ENCODE measurements at places on chromosomes 3 and 15.

DNA sequence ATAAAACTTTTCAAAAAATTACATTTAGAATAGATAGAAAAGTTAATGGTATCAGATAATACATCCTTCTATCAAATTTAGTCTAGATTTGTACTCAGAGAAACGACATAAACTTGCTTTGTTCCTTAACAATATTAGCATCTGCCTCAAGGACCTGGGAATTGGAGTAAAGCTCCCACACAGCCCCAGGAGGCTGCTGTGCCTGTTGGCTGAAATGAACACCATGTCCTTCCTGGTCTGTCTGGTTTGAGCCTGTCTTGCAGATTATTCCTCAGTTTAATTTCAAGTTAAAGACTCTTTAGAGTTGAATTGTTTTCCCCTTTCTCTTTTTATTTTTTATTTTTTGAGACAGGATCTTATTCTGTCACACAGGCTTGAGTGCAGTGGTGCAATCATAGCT lies 19.4 kb downstream of the GNB5 start:
- DNase-seq: no peak

GRCh38 chr15:75232826-75233503 lies 25.2 kb upstream of the GOLGA6C start:
- DNase-seq: no peak

- DNase-seq: no peak
Observed at GRCh38 chr3:53506110-53506762, 11.8 kb downstream of the CACNA1D start.

GRCh38 chr3:101319531-101319930 lies 844 bp downstream of the IMPG2 start:
- no peak for DNase-seq

- DNase-seq: no peak
Observed at GRCh38 chr15:52218371-52218770, 27.2 kb upstream of the GNB5 start.

DNA sequence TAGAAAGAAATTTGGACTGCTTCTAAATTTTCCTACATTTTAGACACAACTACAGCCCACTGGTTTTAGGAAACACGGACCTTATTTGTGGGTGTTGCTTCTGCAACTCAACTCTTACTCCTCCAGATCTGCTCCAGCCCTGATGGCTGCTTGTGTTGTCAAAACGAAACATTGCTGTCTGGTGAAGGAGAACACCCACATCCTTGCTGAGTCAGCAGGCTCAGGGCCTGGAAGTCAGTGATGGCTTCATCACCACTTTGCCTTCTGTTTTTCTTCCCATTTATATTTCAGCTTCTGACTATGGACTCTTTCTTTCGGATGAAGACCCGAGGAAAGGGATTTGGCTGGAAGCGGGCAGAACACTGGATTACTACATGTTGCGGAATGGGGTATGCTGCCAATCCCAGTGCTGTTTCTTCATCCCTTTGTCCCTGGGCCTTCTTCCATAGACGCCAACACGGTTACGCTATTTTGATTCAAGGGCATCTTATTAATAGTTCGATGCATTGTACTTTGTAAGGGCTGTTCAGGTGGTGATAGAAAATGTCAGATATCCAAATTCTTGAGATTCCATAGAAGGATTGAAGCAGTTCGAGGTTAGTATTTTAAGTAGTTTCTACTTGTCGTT lies 392.6 kb upstream of the TPM1 start:
- no peak for DNase-seq

GRCh38 chr3:4158329-4158728 lies 144.8 kb upstream of the SETMAR start:
- DNase-seq: no peak

DNA sequence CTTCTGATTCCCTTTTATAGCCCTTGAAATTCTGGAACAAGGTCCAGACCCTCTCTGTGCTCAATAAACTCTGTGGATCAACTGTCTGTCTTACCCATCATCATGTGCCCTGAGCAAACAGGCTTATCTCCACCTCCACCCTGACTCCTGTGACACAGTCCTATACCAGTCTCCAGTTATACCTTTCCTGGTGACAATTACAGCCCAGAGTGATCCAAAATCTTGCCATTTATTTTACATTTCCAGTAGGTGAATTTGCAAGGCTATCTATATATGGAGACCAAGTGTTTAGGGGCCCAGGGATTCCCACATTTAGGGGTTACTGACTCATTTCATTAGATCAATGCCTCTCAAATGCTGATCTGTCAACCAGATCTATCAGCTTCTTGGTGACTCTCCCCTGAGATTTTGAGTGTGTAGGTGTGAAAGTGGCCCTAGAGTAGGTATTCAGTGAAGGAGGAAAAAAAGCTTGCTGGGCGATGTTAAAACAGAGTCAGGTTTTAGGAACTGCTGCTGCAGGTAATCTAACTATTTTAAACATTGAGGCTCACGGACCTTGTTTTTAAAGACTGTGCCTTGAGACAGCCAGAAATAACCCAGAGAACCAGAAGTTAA lies 229.6 kb upstream of the WNT5A start:
- DNase-seq: no peak

GRCh38 chr3:127970966-127971592 lies 56.0 kb downstream of the KBTBD12 start:
- DNase-seq: peak; percentile 77

DNA sequence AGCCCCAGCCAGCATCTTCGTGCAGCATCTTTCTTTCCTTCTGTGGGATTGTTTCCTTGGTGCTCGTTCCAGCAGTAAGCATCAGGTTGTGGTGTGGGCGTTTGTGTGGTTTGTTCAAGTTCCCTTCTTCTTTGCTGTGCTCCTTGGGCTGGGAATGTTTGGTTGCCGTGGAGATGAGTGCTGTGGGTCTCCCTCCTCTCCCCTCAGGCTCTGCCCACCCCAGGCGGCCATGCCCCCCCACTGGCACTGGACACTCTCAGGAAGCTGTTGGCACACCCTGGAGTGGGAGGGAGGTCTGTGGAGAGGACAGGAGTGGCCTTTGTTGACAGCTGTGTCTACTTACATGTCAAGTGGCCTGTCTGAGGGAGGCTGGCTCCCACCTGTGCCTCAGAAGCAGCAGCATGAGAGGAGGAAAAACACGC lies 46.5 kb upstream of the SACM1L start:
- peak; percentile 52 for DNase-seq

- no peak for DNase-seq
Observed at GRCh38 chr3:24679429-24679828, 184.8 kb upstream of the THRB start.

DNA sequence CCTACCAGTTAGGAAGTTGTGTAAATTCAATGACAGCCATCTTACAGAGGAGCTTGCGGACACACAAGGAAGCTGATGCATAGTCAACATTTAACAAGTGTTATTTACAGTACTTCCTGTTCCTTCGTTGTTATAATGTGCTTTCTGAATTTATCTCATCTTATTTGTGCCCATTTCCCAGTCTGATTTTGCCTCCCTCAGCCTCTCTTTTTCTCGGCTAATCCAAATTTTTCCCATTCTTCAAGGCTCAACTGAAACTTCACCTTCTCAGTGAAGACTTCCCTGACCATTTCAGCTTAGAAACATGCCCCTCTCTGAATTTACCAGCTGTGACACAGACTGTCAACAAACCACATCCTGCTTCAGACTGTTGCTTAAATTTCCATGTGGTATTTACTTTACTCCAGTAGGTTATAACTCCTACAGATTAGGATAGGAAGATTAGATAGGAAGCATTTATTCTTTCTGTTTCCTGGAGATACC lies 55.7 kb upstream of the CP start:
- DNase-seq: peak; percentile 26

DNA sequence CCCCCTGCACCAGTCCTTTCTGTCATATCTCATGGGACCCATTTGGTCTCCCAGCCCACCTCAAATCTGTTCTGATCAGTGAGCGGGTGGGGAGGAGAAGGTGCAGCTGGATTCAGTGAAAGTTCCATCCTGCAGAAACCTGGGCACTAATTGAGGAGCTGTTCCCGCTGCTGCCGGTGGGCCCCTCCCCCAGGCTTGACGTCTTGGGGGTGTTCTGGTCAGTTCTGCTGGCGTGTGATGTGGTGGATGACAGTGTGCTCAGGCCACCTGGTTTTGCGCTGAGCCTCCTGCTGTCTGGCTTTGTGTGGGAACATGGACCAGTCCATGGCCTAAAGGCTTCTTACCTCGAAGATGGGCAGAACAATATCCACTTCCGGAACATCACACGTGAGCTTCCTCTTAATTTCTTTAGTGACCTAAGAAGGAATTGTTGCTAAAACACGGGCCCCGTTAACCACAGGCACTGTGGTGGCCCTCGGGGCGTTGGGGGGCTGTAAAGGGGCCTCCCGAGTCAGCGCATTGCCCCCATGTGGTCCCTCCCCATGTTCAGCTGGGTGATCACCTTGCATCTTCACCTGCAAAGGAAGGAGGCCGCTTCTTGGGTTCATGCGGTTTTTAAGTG lies 59.7 kb downstream of the RGMA start:
- no peak for DNase-seq

DNA sequence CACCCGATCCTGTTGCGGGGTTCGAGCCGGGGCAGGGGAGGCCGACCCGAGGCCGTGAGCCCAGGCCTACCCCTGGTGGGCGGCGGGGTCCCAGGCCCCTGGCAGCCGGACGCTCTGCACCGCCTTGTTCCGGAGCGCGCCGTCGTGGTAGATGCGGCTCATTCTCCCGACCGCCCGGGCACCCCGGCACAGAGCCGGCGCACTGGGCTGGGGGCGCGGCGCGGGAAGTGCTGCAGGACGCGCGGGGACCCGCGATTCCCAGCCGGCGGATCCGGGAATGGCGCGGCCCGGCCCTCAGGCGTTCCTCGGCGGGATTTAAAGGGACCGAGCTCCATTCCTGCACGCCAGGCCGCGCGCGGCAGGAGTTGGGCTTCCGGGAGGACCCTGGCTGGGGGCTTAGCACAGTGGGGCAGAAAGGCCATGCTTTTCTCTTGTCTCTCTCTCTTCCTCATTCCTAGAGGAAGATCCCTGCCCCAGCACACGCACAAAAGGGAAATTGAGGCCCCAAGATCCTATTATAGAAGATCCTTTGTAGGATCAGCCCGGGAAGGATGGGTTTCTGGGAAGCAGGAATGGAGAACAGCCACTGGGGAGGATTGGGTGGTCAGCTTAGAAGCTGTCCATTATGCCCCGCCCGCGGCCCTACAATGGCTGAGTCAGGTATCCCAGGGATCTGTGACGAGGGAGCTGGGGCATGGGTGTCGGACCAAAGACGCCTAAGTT lies at the start of gene ARPIN:
TSS of gene ARPIN (minus strand) at position 279 of the 723 bp plus-strand sequence. CDS start at position 162, 117 bp downstream.
- peak; percentile 73 for DNase-seq

DNA sequence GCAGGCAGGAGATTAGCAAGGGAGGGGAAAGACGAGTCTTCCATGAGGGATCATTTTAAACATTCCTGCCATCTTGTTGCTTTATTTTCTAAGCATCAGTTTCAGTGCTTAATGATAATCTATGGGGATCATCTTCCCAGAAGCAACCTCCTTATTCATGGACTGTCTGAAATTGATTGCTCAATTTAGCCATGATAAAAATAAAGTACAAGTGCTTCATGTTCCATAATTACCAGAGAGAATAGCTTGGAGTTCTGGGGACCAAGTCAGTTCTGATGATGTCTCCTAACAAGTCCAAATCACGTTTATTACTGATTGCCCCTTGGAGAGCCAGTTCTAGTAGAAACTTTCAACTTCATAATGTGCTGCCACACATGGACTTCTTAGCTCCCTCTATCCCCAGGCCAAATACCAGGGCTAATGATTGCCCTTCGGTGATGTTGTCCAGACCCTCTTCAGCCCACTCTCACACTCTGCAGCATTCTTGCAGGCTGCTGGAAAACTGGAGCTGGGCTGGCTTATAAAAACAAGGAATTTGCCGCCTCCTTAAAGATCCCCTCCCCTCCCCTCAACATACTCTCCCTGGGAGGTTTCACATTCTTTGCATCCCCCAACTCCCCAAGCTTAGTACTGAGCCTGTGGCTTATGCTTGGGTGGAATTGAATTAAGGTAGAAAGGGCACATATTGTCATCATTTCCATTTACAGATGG lies 222.1 kb upstream of the ADAMTS9 start:
- DNase-seq: no peak

GRCh38 chr3:106299300-106300098 lies 430.7 kb upstream of the CBLB start:
- no peak for DNase-seq

GRCh38 chr15:66654739-66655375 lies 47.2 kb upstream of the SMAD6 start:
- no peak for DNase-seq

DNA sequence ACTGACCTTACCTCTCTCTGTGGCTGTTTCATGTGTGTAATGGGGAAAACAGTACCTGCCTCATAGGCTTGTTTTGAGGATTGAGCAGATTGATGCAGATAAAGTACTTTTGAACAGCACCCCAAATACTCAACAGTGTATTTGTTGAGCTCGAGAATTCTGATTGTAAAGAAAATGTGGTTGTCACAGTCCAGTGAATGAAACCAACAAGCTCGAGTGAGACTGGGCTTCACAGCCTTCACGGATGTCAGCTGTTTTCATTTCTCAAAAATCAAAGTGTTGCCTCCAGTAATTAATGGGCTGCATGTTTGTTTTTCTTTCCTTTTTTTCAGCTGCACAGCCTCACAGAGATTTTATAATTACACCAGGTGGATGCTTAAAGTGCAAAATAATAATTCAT lies 43.7 kb downstream of the PARP15 start:
- no peak for DNase-seq

GRCh38 chr3:17195192-17195611 lies 310.4 kb downstream of the PLCL2 start:
- DNase-seq: peak; percentile 8

DNA sequence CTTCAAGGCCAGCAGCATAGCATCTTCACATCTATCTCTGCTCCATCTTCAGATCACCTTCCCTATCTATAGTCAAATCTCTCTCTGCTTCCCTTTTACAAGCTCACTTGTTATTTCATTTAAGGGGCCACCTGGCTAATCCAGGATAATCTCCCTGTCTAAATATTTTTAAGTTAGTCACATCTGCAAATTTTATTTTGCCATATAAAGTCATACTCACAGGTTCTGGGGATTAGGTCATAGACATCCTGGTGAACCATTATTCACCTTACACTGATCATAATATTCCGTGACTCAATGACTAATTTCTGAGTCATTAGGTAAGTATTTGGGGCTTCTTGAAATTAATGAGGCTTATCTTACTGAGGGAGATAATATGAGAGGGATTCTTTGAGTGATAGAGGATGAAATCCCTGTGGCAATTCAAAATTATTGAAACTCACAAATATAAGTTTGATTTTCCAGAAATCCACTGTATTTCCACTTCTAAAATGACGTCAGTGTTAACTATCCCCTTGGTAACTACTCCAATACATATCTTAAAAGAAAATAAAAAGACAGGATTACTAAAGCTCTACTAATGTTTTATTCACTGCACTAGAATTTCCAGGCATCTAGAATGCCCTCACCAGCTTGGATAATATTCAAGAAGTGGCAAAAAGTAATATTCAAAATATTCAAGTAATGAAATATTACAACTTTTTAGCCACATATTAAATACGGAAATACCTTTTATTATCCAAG lies 93.7 kb upstream of the RBMS3 start:
- no peak for DNase-seq

Measured in NCI-H146 (cell line).